ENCODE measurements at places on chromosomes 12 and 14.

GRCh38 chr14:94884616-94885230 lies 114.8 kb upstream of the GSC start:
- DNase-seq: no peak

DNA sequence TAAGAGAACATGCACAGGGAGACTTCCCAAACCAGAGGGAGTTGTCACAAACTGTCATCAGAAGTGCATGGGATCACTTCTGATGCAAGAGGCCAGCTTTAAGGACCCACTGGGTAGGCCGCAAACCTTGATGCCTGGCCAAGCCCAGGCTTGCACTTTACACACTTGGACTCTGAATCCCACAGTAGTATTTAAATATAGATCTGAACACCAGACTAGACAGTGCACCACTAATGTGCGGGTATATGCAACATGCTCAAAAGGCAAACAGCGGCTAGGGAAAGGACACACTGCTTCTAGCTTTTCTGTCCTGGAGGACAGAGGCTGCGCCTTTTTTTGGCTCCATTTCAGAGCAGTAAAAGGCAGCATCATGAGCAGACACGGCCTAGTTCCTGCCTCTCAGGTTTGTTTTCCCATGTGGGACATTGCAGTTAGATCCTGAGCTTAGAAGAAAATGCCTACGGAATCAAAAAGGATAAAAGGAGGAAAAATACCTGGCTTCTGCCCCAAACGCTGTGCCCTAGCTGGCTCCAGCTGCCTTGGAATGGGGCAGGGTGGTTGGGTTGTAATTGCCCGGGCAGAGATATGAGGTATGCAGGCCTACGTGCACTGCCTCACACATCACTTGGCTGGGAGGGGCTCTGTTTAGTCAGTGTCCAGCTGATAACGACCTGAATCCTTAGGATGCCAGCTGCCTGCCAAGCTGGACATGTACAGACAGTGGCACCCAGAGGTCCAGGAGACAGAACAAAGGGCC lies 84.5 kb upstream of the EGLN3 start:
- DNase-seq: no peak

GRCh38 chr14:47269756-47270492 lies 405.5 kb downstream of the MDGA2 start:
- DNase-seq: no peak

- no peak for DNase-seq
Observed at GRCh38 chr12:77087427-77087826, 22.1 kb upstream of the E2F7 start.

GRCh38 chr12:90404071-90404470 lies 550.9 kb downstream of the CCER1 start:
- no peak for DNase-seq

GRCh38 chr12:97452230-97452629 lies 10.4 kb upstream of the RMST start:
- DNase-seq: no peak

DNA sequence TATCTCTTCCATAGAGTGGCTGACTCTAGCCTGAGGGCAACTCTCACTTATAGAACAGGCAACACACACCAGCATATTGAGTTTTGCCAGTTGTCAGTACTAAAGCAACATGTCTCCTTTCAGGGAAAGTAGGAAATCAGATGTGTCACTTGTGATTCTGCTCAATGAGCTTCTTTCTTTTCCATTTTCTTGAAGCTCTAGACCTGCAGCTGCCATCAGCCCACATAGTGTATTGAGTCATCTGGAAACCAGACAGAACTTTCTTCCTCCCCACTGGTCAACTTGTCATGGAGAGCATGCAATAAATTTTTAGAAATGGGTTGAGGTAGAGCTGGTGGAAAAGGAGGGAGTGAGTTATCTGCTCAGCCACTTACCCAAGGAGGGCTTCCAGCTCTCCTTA lies 209.0 kb upstream of the PLEKHG7 start:
- DNase-seq: no peak

Data from NCI-H2081 (cell line).